ENCODE measurements at places on chromosomes 2 and 18.

- peak; percentile 26 for DNase-seq
These were observed 29.2 kb upstream of the HPCAL1 start for GRCh38 chr2:10273215-10274175.

GRCh38 chr2:107808959-107809358, 17.7 kb upstream of the RGPD4 start:
- peak; percentile 82 for DNase-seq

- peak; percentile 80 for DNase-seq
These were observed 208.3 kb downstream of the EIPR1 start for GRCh38 chr2:3169106-3169870.

DNA sequence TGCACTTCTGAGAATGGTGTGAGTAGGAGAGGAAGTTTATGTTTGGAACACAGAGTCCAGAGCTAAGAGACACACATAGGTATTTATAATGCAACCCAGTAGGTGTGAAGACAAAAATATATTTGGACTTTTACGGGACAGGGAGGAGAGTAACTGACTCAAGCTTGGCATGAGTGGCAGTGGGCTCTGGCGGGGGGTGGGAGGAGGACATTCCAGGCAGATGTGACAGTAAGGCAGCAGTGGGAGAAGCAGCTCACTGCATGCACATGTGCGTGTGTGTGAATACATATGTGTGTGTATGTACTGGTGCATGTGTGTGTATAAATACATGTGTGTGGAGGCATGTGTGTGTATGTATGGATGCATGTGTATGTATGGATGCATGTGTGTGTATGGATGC, 51.4 kb downstream of the DCDC2C start:
- peak; percentile 23 for DNase-seq

- no peak for DNase-seq
These were observed 174.5 kb upstream of the MGAT5 start for GRCh38 chr2:134079373-134079772.

DNA sequence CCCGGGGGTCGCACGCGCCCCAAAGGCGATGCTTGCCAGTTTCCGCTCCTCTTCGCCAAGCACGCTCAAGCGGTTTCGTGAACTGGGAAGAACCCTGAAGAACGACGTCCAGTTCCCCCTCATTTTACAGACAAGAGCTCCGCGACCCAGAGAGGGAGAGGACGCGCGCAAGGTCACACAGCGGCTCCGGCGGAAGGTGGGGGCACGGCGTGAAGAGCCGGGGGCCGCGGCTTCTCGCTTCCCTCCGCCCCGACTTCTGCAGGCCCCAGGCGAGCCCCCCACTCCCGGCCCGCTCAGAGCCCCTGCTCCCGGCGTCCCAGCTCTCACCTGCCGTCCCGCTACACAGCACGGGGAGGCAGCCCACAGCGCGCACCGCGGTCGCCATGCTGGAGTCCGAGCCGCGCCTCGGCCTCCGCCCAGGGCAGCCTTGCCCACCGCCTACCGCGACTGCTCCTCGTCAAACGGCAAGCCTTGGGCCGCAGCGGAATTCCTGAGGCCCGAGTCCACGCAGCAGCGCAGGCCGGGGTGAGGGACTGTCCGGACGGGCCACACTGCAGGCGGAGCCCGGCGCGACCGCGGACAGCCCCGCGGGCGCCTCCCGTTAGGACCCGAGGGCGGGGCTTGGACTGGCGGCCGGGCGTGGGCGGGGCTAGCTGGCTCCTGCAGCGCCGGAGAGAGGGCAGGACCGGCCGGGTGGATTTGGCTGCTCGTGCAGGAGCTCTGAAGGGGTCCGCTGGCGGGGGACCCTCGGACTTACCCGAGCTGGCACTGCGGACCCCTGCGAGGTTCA, at the start of gene MRPS5:
Gene MRPS5 (minus strand): TSS at position 402 of the 790 bp plus-strand sequence. CDS start 17 bp downstream, at position 385.
- peak; percentile 90 for DNase-seq

DNA sequence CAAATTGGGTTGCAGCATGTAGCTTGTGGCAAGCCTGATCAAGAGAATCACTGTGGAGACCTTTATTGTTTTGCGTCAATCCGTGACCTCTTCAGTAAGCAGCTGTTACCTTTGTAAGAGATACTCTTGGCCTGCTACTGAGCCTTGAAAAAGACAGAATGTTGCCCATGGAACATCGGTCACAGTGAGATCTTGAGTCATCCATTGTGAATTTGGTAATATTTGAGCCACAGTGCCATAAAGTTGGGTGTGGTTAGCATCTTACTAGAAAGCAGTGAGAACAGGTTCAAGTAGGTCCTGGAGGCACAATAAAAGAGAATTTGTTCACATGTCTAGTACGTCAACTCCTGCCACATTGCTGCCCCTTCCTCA, 12.7 kb upstream of the EFR3B start:
- DNase-seq: no peak

DNA sequence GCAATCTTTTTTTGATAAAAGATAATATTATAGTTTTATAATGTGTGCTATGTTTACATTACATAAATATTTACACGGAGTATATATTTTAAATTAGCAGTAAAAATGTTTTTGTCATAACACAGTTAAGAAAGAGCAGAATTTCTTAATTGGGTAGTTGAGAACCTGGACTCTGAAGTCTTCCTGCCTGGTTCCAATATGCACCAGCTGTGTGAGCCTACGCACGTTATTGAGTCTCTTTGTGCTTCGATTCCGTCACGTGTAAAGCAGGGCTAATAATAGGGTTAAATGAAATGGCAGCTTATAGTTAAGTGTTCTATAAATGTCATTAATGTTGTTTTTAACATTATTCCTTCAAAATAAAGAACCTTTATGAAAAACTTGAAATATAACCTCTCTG, 1.2 kb upstream of the CCDC88A start:
- no peak for DNase-seq

GRCh38 chr2:54042341-54042740, 71.5 kb upstream of the PSME4 start:
- DNase-seq: no peak

DNA sequence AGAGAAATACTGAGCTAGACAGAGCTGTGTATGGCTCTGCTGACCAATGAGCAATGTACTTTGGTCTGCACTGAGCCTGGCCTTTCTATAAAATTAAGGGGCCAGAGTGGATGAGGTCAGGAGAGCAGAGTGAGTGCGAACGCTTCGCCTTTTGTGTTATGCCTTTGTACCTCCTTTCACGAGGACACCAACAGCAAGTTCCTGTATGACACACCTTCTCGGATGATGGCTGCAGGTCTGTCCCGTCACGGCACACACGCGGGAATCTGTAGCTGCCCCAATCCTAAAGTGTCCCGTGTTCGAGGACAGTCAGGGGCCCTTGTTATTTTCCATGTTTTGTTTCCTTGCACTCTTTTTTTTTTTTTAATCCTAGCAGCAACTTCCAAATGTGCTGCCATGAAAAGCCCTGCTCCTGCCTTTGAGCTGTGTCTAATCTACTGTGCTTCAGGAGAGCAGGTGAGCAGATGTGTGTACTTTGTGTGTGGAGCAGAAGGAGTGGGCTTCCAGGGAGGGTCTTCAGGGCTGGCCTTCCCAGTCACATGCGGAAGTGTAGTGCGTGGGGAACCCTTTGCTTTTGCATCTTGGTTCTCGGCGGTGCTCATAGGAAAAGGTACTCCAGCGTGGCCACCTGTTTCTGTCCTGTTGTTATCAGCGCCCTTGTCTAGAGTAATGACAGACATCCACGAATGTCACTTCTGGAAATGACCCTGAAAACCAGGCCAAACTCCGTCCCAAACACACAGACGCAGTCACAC, 213.2 kb downstream of the NDUFA10 start:
- no peak for DNase-seq

GRCh38 chr2:22403748-22404147, 981.2 kb upstream of the KLHL29 start:
- DNase-seq: no peak

GRCh38 chr2:196924051-196924450, 2.5 kb downstream of the PGAP1 start:
- DNase-seq: no peak

DNA sequence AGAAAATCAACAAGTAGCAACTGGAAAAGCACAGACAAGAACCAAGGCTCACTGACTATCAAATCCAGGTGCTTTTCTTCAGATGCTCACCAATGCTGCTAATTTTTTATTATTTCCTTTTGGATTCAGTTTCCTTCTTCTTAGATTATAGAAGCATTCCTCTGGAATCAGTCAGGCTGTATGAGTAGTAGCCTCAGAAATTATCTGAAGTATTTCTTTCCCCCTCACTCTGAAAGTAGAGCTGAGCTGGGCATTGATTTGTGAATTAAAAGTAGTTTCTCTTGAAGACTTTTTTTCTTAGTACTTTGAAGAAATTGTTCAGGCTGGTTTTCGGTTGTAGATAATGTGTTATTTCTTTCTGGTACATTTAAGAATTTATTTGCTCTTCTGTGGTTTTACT, 273.7 kb downstream of the NOL4 start:
- DNase-seq: no peak

GRCh38 chr2:104286841-104287240, 567.1 kb upstream of the POU3F3 start:
- DNase-seq: no peak

GRCh38 chr2:887639-888038, 63.0 kb upstream of the SNTG2 start:
- DNase-seq: peak; percentile 34

- DNase-seq: no peak
These were observed 124.6 kb upstream of the CREB1 start for GRCh38 chr2:207405150-207405549.

GRCh38 chr2:189366349-189366748, 74.9 kb upstream of the WDR75 start:
- DNase-seq: peak; percentile 67

DNA sequence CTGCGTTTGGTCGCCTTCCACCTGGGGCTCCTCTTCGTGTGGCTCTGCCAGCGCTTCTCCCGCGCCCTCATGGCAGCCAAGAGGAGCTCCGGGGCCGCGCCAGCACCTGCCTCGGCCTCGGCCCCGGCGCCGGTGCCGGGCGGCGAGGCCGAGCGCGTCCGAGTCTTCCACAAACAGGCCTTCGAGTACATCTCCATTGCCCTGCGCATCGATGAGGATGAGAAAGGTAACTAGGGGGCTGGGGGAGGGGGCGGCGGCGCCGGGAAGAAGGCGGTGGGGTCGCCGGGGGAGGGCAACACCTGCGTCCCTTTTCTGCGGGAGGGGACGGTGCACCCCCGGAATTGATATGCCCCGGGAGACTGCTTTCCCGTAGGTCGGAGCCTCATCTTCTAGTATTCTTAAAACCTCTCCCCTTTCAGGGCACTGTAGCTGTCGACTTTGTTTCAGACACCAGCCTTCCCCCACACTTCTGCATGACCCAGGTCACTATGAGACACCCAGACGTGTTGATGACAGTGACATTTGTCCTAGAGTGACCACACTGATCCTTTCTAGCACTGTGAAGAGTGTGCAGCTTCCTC, 755 bp downstream of the SPAST start:
- DNase-seq: no peak

GRCh38 chr2:236240228-236240990, 23.8 kb downstream of the ASB18 start:
- no peak for DNase-seq

GRCh38 chr2:38713338-38713737, 37.8 kb downstream of the SRSF7 start:
- no peak for DNase-seq

GRCh38 chr2:227880460-227880859, 9.0 kb downstream of the DAW1 start:
- no peak for DNase-seq

- DNase-seq: no peak
These were observed 21.6 kb downstream of the PMAIP1 start for GRCh38 chr18:59921384-59921891.

DNA sequence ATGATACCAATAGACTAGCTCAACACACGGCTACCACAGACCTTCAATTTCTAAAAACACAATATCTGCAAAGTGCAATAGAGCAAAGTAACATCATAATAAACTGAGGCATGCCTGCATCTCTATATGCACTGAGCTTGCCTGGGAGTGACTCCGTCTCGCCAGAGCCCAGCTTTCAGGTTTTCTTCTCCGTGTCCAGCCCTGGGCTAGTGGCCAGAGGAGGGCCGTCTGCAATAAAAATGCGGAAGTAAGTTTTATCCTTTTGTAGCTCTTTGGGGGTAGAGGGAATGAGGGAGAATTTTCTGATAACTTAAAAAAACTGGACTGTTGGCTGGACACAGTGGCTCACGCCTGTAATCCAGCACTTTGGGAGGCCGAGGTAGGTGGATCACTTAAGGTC, 41.0 kb upstream of the GPR17 start:
- peak; percentile 14 for DNase-seq

DNA sequence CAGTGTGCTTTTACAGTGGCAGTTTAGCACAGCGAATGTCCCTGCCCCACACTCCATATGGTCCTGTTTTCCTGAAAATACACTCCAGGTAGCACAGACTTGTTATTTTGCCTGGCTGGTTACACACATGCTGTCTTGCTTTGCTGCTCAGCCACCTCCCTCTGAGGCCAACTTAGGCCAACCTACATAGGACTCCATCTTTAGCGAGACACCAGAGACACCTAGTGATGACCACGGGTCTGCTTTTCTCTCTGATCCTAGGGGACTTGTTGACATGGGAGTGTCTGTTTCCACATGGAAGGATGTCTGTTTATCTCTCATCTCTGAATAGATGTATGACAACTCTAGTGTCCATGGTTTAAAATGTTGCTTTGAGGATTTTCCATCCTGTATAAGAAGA, 43.3 kb downstream of the PLEKHB2 start:
- no peak for DNase-seq

DNA sequence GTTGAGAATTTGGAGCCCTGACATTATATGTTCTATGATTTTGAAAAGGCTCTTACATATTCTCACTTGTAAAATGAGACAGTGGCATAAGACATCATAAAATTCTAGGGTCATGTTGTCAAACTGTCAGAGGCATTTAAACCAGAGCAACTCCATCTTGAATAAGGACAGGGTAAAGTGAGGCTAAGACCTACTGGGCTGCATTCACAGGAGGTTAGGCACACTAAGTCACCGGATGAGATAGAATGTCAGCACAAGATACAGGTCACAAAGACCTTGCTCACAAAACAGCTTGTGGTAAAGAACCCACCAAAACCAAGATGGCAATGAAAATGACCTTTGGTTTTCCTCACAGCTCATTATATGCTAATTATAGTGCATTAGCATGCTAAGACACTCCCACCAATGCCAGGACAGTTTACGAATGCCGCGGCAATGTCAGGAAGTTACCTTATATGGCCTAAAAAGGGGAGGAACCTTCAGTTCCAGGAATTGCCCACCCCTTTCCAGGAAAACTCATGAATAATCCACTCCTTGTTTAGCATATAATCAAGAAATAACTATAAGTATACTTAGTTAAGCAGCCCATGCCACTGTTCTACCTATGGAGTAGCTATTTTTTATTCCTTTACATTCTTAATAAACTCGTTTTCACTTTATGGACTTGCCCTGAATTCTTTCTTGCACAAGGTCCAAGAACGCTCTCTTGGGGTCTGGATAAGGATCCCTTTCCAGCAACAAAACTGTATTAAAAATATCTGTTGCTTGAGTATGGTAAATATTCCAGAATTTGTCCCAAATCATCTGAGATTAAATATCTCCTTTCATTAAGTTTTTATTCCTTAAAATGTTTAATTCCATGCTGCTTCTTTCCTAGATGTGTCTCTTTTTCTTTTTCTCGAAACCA, 406.4 kb downstream of the METTL4 start:
- no peak for DNase-seq

- DNase-seq: no peak
These were observed 14.8 kb downstream of the ASPRV1 start for GRCh38 chr2:69946351-69947324.

Measured in islet precursor cell (in vitro differentiated cells).